ENCODE measurements at places on chromosomes 1 and 21.

DNA sequence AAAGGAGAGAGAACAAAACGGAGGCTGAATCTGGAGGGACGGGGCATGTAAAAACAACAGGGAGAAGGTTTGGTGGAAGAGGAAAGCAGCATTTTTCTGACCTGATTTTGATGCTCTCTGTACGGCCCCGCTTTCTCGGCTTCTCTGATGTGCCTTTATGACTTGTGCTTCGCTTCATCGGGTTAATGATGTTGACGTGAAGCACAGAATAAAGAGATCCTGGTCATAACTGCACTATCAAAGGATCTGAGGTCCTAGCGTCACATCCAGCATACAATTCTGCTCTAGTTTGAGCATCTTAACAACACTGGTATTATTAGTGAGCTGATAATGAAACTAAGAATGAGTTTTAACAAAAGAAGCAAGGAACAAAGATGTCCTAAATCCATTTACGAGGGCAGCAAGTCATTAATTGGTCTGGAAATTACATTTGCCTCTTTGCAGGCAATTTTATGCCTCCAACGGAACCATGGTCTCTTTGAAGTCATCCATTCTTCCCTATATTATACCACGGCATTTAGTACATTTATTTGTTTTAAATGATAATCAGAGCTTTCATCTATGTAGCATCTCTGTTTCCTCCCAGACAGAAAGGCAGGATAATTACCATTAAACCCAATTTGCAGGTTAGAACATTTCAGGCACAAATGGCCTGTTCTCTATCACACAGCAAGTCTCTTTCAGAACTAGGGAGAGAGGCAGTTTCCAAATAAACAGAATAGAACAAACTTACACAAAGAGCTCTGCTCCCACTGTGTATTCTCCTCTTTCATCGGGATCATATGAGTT, 45.3 kb upstream of the B3GALNT2 start:
- no peak for DNase-seq

DNA sequence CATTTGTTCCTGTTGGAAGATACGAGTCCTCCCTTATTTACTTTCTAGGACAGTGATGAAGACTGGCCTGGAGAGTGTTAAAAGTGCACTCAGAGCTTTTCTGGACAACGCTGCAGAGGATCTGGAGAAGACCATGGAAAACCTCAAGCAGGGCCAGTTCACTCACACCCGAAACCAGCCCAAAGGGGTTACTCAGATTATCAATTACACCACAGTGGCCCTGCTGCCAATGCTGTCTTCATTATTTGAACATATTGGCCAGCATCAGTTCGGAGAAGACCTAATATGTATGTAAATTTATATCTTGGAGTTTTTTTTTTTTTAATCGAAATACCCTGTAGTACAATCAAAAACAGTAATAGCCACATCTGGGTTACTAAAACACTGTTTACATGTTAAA, 190.5 kb downstream of the ZP4 start:
- DNase-seq: no peak

- no peak for DNase-seq
Measured at GRCh38 chr1:156880473-156880872, 13.0 kb upstream of the PEAR1 start.

DNA sequence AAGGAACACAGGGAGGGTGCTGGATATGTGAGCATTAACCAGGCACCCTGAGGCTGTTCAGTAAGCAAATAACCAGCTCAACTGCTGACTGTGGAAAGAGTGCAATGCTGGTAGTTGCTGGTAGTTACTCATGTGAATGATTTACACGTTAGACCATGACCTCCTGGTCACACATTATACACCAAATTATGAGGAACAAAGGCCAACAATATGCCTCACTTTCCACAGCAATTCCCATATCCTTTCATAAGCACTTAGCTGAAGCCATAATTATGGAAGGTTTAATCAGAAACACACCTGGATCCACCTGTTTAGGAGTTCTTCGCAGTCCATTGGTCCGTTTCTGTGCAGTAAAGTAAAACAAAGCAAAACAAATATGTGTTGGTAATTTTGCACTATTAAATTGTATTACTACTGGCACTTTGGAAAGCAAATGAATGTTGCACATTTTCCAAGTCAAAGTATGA, 281.8 kb downstream of the VAV3 start:
- DNase-seq: no peak

GRCh38 chr1:153513666-153514065, 22.1 kb downstream of the S100A6 start:
- DNase-seq: no peak

DNA sequence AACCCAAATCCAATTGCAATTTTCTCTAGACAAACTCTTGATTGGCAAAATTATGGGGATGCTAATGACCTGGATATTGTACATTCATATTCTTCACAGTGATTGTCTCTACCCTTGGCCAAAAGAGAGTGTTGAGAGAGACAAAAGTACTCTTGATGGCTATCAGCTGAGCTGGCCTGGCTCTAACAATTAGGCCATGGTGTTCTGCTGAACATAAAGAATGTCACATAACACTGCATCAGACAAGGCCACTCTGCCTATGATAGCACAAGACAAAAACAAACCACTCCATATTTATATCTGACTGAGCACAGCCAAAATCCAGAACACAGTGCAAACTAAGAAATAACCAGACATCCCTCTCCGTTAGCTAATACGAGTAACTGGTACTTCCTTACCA, 101.7 kb downstream of the ADAMTS1 start:
- DNase-seq: no peak

- no peak for DNase-seq
Measured at GRCh38 chr21:46457801-46458314, 833 bp upstream of the DIP2A start.

GRCh38 chr1:224392411-224393249, 36.0 kb downstream of the CNIH4 start:
- DNase-seq: no peak

- DNase-seq: no peak
Measured at GRCh38 chr1:184771190-184771691, 16.6 kb upstream of the EDEM3 start.

DNA sequence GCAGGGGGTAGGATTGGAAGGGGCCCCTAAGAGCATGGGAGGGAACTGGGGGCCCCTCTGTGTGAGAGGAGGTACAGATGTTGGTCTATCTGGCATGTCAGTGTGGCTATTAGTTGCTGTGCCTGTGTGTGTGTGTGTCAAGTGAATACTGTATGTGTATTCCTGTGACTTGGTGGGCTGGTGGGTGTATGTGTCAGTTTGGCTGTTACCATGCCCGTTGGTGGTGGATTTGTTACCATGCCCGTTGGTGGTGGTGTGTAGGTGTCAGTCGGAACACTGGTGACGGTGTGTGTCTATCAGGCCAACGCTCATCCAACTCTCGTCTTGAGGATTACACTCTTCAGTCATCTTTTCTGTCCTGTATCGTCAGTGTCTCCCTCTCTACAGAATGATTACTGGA, 22.6 kb downstream of the TFAP2E start:
- no peak for DNase-seq

DNA sequence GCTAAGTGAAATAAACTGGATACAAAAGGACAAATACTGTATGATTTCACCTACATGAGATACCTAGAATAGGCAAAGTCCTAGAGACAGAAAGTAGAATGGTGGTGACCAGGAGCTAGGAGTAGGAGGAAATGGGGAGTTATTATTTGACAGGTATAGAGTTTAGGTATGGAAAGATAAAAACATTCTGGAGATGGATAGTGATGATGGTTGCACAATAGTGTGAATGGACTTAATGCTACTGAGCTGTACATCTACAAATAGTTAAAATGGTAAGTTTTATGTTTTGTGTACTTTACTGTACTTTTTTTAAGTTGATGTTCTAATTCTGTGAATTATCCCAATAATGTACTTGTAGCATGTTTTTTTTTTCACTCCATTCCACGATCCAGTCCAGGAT, 59.5 kb upstream of the RALGPS2 start:
- DNase-seq: no peak

GRCh38 chr1:16067127-16067768, 6.2 kb downstream of the FAM131C start:
- no peak for DNase-seq

- no peak for DNase-seq
Measured at GRCh38 chr1:180888870-180889269, 23.8 kb upstream of the KIAA1614 start.

- DNase-seq: no peak
Measured at GRCh38 chr1:236837897-236838296, 42.8 kb downstream of the MTR start.

DNA sequence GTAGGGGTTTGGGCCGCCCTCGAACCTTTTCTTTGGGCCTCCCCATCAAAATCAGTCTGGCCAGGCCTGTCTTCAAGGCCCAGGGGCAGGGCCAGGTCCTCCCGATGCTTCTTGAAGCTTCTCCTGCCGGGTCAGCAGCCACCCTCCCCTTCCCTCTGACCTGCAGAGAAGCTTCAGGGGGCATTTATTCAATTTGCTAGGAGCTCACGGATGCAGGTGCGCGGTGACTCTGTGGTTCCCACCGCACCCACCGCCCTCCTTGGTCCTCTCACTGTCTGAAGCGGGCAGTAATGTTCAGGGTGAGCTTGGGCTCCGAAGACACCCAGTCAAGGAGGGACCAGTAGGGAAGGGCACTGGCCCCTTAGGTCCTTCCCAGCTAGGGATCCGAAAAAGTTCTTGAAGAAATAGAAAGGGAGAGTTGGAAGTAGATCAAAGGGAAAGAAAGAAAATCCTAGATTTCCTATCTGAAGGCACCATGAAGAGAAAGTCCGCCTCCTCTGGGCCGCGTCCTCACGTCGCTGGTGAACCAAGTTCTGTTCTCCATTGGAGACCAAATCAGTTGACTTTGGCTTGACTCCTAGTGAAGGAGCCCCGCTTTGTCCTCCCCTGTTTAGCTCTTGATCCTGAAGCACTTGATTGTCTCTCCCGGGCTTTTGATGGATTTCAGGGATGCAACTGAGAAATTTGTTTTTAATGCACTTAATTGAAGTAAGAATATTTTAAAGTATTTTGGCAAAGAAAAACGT, 8.7 kb upstream of the RNU1-2 start:
- DNase-seq: no peak

DNA sequence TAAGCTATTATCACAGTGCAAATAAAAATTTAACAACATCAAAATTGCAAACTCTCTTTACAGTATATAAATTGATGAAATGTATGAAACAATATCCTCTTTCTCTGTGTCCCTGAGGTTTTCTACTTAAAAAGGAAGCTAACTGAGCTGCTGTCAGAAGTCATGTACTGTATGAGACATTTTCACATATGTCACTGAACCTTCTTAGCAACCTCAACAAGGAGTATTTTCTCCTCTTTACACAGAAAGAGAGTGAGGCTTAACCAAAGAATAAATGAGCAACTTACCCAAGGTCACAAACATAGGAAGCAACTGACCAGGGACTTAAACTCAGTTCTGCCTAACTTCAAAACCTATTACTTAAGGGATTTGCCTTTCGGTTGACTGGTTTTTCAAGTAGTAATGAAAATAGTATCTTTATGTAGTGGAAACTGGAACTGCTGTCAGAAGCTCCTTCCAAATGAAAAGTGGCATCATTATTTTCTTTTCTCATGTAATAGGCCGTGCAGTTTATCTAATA, 288.9 kb downstream of the LRRIQ3 start:
- DNase-seq: no peak

GRCh38 chr1:114289824-114290223, 136.2 kb upstream of the SYT6 start:
- DNase-seq: no peak

DNA sequence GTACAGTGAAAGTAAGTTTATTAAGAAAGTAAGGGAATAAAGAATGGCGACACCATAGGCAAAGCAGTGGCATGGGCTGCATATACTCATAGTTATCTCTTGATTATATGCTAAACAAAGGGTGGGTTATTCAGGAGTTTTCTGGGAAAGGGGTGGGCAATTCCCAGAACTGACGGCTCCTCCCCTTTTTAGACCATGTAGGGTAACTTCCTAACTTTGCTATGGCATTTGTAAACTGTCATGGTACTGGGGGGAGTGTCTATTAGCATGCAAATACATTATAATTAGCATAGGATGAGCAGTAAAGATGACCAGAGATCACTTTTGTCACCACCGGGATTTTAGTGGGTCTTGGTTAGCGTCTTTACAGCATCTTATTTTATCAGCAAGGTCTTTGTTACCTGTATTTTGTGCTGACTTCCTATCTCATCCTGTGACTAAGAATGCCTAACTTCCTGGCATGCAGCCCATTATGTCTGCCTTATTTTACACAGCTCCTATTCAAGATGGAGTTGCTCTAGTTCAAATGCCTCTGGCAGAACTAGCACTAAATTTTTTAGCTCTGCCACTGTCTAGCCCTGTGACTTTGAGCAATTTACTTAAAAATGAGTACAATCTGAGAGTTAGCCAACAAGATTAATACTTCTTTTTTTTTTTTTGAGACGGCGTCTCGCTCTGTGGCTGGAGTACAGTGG, 110.3 kb upstream of the PALMD start:
- DNase-seq: no peak

DNA sequence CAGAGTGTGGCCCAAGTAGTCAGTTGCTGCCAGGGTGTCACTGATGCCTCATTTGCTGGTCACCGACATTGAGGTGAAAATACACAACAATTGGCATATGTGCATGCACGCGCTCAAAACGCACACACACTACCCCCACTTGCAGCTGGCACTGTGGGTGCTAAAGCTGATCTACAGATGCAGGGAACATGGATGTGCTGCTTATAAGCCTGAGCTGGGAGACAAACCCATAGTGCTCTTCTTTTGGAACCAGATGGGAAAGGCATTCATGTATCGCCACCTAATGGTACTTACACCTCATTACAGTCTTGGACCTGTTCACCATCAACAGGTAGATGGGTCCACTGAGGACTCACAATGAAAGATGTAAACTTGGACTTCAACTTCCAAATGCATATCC, 70.3 kb upstream of the CAMK1G start:
- DNase-seq: no peak

- no peak for DNase-seq
Measured at GRCh38 chr1:8460132-8460544, 142.2 kb downstream of the SLC45A1 start.

GRCh38 chr1:89906088-89906487, 85.3 kb downstream of the LRRC8D start:
- no peak for DNase-seq

GRCh38 chr1:104294259-104294658, 544.6 kb downstream of the AMY1C start:
- DNase-seq: no peak

GRCh38 chr1:117759535-117759934, 153.7 kb downstream of the TENT5C start:
- no peak for DNase-seq

- DNase-seq: no peak
Measured at GRCh38 chr1:36476945-36477344, 5.8 kb downstream of the CSF3R start.

DNA sequence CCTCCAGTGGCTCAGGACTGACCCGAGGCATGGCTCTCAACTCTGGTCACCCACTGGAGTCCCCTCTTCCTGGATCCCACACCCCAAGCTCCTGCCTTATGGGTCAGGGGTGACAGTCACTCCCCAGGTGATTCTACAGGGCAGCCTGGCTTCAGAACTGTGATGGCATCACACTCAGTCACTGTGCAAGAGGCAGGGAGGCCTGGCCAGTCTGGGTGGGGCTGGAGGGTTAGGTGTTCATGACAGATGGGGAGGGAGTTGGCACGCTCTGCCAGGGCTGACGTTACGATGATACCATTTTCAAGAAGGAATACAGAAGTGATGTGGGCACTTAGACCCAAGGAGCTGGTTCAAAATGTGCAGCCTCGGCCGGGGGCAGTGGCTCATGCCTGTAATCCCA, 25.2 kb upstream of the ABCG1 start:
- no peak for DNase-seq

Measured in stimulated activated CD8-positive, alpha-beta memory T cell treated with anti-CD3 and anti-CD28 coated beads, Interleukin-15, amount 100 ng/mL, for 4 hours (primary cell).